Breast epithelium (tissue), 4 donors: ENCODE measurements at places on chromosomes 7 and 10. TPM values are rescaled to one million over a fixed set of nuclear protein-coding genes. Genes with fewer than 3 reads are reported as not detected.

LBX1 gene
- not detected for total RNA-seq

AKAP9 gene
- 124 TPM for total RNA-seq

OPN4 gene
- total RNA-seq, result not detected

CARD11 gene
- 0.80 TPM for total RNA-seq

PNLIP gene
- total RNA-seq, result not detected

LRIT1 gene
- total RNA-seq, result not detected

CDK14 gene
- 16.3 TPM for total RNA-seq

ZNF518A gene
- 18.1 TPM for total RNA-seq

CDH23 gene
- 8.5 TPM for total RNA-seq

GRB10 gene
- total RNA-seq, result 61.2 TPM

ITGB1 gene
- total RNA-seq, result 1,565 TPM

NME8 gene
- not detected for total RNA-seq

PTPN20 gene
- total RNA-seq, result 14.8 TPM

VENTX gene
- 0.33 TPM for total RNA-seq

CASTOR2 gene
- 4.3 TPM for total RNA-seq

COG5 gene
- 61.2 TPM for total RNA-seq

BAMBI gene
- total RNA-seq, result 7.5 TPM
